AG08396 (cell line): ENCODE measurements at places on chromosomes 12 and 14.

GRCh38 chr12:4191642-4192041, 81.9 kb upstream of the CCND2 start:
- DNase-seq, result no peak

- DNase-seq, result peak; percentile 41
These were observed 170.2 kb upstream of the PRICKLE1 start for GRCh38 chr12:42759622-42760273.

GRCh38 chr14:75259510-75259855, 19.1 kb upstream of the FOS start:
- peak; percentile 24 for DNase-seq

DNA sequence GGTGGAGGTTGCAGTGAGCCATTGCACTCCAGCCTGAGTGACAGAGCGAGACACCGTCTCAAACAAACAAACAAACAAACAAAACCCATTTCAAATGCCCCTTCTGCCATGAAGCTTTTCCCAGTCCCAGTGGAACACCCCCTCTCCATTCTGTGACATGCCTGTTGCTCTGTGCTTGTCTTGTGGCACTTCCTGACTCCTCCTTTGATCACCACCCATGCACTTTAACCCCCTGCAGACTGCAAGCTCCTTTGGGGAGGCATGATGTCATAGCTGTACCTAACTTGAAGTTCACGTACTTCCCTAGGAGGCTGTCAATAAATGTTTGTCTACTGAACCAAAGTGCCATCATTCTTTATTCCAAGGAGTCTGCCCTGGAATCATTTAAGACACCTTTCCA, 64.7 kb downstream of the TMCC3 start:
- no peak for DNase-seq

DNA sequence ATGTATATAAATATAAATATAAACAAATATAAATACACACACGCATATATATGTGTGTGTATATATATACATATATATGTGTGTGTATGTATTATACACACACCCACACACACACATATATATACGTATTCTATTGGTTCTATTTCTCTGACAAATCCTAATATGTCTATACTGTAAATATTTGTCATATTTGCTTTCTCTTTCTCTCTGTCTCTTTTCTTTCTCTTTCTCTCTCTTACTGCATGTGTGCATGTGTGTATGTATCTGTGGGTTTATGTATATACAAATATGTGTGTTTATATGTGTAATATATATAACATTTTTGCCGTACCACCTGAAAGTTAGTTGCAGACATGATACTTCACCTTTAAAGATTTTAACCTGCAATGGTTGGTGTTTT, 174.2 kb upstream of the PLEKHG7 start:
- no peak for DNase-seq

GRCh38 chr14:63642656-63643382, 1.1 kb upstream of the WDR89 start:
- no peak for DNase-seq

DNA sequence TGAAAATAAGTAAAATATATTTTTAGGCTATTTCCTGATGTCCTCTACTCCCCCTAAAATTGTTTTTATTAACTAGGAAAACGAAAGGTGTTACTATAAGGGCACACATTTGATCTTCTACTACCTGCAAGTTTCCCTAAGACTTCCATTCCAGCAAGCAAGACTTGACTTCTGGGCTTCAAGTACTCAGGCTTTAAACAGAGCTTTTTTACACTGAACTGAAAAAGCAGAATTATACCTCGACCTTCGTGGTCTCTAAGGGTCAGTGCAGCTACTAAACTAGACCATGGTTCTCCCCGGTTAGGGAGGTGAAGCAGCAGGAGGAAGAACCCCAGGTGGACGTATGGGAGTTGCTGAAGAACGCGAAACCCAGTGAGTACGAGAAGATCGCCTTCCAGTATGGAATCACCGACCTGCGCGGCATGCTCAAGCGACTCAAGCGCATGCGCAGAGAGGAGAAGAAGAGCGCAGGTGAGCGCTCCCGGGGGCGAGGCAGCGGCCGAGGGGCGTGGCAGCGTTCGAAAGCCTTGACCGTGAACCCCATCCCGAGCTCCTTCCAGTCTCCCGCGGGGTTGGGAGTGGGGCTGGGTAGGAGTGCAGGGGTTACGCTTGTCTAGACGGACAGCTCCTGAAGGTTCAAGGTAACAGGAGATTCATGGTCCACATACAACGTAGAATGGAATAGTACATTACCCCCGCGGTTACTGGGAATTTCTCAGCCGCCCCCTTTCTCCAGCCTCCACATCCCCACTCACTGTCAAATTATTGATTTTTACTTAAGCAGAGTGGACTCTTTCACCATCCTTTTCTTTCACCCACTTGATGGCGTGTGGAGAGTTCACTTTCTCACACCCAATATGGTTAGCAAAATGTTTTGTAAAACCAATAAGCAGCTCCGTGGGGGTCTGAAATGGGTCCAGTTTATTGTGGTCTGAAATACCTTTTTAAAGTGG, 47.6 kb downstream of the MYBPC1 start:
- DNase-seq, result no peak

- no peak for DNase-seq
These were observed 24.8 kb upstream of the AKAP6 start for GRCh38 chr14:32304296-32304695.

- DNase-seq, result no peak
These were observed 297.5 kb downstream of the ZFP36L1 start for GRCh38 chr14:68495101-68496039.

DNA sequence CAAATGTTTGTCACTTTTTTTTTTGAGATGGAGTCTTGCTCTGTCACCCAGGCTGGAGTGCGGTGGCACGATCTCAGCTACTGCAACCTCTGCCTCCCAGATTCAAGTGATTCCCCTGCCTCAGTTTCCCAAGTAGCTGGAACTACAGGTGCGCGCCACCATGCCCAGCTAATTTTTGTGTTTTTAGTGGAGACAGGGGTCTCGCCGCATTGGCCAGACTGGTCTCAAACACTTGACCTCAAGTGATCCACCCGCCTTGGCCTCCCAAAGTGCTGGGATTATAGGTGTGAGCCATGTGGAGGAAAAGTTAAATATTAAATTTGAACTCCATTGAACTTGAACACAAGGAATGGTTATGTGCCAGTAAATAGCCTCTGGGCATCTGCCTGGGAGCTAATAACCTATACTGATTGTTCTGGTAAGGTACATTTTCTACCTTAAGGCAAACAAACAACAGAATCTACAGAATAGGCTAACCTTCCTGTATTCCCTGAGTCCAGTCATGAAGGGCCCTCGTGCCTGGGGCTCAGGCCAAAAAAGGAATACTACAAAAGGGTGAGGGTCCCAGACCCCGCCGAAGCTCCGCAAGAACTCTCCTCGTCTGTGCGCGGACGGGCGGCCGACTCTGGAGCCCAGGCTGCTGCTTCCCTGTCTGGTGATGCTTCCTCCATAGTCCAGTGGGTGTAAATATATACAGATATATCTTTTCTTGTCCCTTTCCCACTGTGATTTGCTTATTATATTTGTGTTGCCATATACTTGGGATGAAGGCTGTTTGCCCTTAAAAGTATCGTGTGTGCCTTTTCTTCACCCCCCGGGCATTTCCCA, 74.0 kb upstream of the EIF5 start:
- no peak for DNase-seq

DNA sequence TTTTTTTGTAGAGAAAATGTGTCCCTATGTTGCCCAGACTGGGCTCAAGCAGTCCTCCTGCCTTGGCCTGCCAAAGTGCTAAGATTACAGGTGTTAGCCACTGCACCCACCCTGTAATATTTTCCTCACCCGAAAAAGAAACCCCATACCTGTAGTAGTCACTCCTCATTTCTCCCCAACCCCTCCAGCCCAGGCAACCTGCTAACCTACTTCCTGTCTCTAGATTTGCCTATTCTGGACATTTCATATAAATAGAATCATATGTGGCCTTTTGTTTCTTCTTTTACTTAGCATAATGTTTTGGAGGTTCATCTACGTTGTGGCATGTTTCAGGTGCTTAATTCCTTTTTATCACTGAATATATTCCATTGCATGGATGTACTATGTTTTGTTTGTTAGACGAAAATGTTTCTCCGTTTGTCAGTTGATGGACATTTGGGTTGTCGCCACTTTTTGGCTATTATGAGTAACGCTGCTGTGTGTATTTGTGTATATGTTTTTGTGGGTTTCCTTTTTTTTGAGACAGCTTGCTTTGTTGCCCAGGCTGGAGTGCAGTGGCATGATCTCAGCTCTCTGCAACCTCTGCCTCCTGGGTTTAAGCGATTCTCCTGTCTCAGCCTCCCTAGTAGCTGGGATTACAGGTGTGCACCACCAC, 6.2 kb downstream of the ANKRD13A start:
- DNase-seq, result no peak

DNA sequence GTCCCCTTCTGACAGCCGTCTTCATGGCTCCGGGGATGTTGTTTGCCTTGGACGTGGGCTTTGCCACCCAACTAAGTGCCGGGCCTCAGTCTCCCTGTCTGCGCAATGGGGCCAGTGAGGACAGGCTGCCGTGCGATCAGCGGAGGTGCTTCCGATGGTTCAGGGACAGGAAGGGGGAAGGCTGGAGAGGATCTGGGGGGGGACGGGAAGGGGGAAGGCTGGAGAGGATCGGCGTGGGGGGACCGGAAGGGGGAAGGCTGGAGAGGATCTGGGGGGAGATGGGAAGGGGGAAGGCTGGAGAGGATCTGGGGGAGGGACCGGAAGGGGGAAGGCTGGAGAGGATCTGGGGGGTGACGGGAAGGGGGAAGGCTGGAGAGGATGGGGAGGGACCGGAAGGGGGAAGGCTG, 3.4 kb downstream of the MMP17 start:
- peak; percentile 65 for DNase-seq

GRCh38 chr12:128969480-128970055, 116.3 kb downstream of the GLT1D1 start:
- DNase-seq, result no peak

DNA sequence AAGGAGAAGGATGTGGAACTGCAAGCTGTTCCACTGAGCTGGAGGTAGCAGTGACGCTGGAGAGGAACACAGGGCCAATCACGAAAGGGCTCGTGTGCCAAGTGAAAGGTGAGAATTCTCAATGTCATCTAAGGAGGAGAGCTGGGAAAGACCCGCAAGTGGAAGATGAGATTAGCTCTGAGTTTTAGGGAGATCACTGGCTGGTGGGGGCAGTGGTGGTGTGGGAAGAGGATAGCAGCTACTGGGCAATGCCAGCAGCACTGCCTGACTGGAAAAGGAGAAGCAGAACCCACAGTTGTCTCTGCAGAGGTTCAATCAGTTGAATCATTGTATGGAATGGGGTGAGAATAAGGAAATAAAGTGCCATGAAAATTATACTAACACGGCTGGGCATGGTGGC, 27.8 kb downstream of the SLC25A47 start:
- DNase-seq, result no peak

DNA sequence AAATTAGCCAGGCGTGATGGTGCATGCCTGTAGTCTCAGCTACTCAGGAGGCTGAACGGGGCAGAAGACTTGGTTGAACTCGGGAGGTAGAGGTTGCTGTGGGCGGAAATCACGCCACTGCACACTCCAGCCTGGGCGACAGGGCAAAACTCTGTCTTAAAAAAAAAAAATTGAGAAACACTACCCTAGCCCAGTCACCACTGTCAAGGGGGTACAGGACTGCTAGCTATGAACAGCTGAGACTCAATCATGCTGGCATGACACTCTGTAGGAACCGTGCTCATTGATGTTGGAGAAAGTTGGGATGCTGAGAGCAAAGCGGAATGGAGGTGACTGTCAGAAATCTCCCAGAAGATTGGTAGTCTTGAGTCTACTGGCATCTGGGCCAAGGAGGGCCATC, 58.2 kb upstream of the STON2 start:
- no peak for DNase-seq

- DNase-seq, result no peak
These were observed 150.5 kb upstream of the BCL2L14 start for GRCh38 chr12:11920231-11920630.

DNA sequence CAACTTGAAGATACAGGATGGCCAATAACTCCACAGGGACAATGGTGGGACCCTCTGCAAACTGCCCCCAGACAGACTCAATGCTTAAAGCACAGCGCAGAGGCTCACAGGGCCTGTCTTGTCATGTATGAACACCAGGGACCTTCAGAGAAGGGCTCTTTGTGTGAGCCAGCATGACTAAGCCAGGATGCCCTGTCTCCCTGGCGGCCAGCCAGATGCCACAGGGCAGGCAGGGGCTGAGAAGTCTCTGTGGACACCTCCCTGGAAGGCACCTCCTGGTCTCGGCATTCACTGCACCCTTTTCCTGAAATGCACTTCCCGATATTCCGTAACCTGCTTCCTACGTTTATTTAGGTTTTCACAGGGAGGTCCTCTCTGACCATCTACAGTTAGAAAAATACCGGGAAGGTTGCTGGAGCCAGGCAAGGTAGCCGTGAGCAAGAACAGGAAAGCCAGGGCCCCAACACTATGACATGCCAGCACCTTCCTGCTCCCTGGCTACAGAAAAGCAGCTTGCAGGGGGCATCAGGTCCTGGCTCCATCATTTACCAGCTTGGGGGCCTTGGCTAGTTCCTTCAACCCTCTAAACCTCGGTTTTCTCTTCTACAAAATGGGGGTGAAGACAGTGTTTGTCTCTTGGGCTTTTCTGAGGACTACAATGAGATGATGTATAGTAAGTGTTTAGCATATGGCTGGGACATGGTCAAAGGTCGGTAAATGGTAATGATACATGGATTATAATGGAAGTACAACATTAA, 65.0 kb downstream of the PITPNM2 start:
- peak; percentile 45 for DNase-seq

DNA sequence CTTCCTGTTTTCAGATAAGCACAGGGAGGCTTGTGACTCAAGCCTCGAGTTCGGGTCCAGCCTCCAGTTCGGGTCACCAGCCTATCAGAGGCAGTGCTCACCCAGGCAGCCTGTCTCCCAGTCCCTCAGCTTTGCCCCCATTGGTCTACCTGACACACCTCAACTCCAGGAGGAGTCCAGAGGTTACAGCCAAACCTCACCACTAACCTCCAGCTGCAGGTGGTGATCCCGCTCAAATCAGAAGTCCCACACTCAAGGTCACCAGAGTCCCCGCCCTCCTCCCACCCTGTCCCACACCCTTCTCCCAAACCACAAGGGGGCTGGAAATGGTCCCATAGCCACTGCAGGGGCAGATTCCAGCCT, 42.1 kb downstream of the KDM2B start:
- DNase-seq, result peak; percentile 45

GRCh38 chr12:14923944-14924343, 14.4 kb downstream of the ERP27 start:
- DNase-seq, result no peak

- no peak for DNase-seq
These were observed 8.1 kb upstream of the RIC8B start for GRCh38 chr12:106766393-106766826.
